ENCODE measurements at places on chromosomes 3 and 15.

GRCh38 chr3:157467200-157467599 lies 30.6 kb downstream of the PTX3 start:
- no peak for DNase-seq

GRCh38 chr15:99414755-99415731 lies 150.7 kb upstream of the MEF2A start:
- no peak for DNase-seq

- DNase-seq, result no peak
Measured at GRCh38 chr3:98564282-98565005, 29.0 kb downstream of the CPOX start.

DNA sequence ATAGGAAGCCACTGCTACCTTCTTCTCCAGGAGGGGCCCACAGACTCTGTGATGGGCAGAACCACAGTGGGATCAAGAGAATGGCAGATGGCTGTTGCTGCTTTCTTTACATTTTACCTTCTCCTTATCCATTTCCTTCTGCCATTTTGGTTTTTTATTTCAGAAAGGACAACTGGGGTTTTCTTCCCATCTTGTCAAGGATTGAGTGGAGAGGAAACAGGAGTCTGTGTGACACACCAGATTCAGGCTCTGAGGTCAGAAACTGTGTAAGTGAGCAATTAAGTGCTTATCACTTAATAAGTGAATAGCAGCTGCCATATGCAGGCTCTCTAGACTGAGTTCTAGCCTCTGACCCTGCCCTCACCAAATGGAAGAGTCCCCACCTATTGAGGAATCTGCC lies 47.3 kb downstream of the ITGB5 start:
- DNase-seq, result no peak

- DNase-seq, result no peak
Measured at GRCh38 chr3:172106989-172107388, 67.6 kb downstream of the FNDC3B start.

GRCh38 chr3:133828576-133829309 lies 23.1 kb downstream of the SRPRB start:
- DNase-seq, result no peak

DNA sequence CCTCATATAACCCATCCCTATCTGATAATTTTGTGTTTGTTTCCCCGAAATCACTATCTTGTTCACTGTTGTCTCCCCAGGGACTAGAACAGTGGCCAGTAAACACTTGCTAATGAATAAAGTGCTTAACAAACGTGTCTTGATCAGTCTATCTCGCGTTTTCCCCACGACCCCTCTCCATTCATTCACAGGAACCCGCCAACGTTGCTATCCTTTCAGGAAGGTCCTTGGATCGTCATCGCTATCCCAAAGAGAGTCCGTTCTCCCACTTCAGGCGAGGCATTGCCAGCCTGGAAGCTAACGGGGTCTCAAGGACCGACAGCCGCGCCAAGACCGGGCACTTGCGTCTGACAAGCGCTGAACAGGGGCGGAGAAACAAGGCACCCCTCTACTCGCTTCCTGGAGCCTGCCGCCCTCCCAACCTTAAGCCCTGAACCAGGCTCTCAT lies 344 bp downstream of the LINS1 start:
- DNase-seq, result no peak

GRCh38 chr3:58325525-58325992 lies 7.1 kb upstream of the PXK start:
- no peak for DNase-seq

- DNase-seq, result no peak
Measured at GRCh38 chr15:34206011-34206410, 3.9 kb downstream of the KATNBL1 start.

DNA sequence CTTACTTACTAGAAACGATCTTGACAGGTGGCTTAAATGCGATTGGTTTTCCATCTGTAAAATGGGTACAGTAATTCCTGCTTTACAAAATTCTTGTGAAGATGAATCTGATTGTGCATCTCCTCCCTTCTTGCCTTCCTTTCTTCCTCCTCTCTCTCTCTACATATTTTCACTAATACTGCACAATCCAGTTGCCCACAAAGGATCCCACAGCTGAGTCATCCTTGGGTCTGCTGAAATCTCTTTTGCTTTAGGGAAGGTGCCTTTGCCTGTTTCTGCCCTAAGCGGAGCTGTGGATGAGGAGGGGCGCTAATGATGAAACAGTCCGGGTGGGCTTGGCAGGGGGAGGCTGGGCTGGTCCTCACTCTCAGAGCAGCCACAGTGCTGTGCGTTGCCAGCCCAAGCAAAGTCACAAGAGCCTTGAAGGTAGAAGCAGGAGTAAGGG lies 46.1 kb downstream of the AMOTL2 start:
- DNase-seq, result peak; percentile 86

DNA sequence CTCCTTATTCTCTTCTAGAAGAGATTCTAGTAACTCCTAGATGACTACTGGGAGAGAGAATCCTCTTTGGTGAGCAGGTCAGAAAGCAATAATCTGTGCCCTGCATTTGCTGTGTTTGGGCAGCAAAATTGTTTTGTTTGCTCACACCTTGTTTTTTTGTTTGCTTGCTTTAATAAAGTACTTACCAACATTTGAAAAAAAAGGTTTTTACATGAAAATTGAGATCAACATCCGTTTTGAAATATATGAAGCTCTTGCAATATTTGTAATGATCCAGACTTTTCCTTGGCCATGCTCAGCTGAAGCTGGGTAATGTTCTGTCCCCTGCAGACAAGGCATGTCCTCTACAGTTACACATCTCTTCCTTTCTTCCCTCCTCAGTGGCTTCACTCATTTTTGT lies 62.2 kb downstream of the DIPK2A start:
- DNase-seq, result no peak

- DNase-seq, result peak; percentile 28
Measured at GRCh38 chr3:186283651-186284348, 78.2 kb downstream of the DGKG start.

GRCh38 chr3:4398941-4399245 lies 68.2 kb downstream of the SUMF1 start:
- no peak for DNase-seq

GRCh38 chr3:146974001-146974400 lies 368.9 kb upstream of the PLSCR5 start:
- DNase-seq, result no peak

- no peak for DNase-seq
Measured at GRCh38 chr3:128929364-128929763, 49.9 kb downstream of the ACAD9 start.

DNA sequence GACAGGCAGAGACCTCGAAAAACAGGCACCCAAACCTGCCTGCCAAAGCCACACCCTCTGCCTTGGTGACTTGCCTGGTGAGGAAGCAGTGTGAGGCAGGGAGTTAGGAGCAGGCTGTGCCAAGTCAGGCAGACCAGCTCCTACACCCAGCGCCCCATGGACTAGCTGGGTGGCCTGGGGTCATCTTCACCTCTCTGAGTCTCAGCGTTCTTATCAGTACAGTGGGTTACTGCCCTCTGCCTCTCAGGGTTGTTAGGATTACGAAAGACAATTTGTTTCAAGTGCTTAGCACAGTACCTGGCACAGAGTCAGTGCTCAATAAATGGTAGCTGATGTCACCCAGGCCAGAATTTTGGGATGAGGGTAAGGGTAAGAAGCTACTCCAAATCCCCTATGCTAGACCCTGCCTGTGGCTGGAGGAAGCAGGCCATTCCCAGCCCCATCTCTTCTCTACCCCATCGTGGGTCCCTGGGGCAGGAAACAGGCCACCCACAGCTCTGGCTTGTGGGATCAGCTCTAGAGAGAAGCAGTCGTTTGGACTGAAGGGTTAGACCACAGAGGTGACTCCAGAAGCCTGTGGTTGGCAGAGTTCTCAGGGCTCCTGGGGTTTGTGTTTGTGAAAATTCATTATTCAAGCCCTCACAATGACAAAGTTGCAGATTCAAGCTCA lies 10.1 kb downstream of the SLC51B start:
- no peak for DNase-seq

DNA sequence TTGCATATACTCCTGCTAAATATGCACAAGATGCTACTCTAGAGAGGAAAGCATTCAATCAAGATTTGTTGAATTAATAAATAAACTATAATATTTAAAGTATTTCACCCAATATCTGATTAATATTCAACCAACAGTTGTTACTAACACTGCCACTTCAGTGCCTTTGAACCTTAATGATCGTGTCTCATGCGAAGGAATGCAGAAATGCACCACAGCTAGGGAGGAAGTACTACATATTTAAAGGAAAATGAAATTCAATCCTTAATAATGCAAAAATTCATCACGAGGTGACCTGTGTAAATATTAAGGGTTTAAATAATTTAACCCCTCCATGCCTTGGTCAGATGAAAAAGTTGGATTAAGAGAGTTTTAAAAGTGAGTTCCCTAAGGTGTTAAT lies 114.2 kb upstream of the DAZL start:
- no peak for DNase-seq

GRCh38 chr3:72957297-72957696 lies 39.3 kb upstream of the PPP4R2 start:
- DNase-seq, result no peak

- DNase-seq, result no peak
Measured at GRCh38 chr15:73323374-73323955, 45.3 kb downstream of the HCN4 start.

DNA sequence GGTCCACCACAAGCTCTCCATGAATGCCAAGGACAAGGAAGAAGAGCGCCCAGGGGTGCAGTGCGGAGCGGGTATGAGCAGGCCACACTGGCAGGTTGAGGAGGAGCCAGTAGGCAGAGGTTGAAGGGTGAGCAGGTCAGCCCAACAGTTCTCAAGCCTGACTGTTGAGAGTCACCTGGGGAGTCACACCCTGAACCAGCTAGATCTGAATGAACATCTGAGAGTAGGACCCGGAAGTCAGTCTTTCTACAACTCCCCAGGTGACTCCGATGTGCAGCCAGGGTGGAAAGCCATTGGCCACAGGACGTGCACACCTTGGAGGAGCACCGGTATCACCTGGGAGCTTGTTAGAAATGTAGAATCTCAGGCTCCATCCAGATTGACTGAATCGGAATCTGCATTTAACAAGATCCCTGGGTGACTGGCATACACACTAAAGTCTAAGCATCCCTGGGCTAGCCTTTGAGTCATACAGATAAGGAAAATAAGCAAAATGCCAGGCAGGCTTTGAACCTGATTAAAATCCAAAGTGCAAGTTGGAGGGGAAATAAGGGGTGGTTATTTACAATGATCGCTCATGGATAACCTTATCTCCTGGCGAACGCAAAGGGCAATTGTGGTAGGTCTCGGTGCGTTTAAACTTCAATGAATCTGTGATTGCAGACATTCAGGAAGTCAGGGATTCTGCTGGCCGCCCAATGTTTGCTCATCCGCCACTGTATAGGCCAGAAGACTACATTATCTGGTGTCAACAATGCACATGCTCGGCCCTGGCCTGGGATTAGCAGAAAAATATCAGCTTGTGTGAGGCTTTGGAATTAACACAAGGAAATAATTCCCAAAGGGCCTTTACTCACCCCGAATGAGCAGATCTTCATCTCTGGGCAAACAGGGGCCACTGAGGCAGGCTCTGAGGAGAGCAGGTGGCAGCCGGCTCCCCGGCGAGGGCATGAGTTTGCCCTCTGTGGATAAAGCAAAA lies 11.7 kb upstream of the LYZL4 start:
- no peak for DNase-seq

DNA sequence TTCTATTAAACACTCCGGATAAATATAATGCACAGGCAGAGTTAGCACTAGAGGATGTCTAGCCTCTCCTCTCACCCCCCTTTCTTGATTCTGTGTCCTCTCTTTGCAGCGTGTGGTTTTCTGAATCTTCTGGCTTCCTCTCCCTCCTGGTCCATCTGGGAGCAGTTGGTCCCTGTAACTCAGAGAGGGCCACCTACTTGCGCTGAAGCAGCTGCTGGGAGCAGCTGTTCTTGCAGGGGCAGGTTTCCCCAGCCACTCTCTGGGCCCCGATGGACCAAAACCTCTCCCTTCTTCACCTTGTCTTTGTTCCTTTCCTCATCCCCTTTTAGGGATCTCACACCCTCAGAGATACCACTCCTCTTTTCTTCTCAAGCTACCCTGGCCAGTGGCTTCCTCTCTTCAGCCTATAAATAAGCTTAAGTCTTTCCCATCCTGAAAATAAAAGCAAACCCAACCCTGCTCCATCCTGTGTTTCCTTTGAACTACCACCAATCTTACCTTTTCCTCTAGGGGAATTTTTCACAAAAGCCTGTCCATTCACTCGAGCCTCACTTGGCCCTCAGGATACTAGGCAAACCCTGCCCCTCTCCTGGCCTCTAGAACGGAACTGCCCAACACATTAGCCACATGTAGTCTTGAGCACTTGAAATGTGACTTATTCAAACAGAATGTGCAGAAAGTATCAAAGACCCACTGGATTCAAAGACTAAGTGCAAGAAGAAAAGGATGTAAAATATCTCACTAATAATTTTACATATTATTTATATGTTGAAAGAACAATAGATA lies 59.7 kb downstream of the STARD5 start:
- no peak for DNase-seq

DNA sequence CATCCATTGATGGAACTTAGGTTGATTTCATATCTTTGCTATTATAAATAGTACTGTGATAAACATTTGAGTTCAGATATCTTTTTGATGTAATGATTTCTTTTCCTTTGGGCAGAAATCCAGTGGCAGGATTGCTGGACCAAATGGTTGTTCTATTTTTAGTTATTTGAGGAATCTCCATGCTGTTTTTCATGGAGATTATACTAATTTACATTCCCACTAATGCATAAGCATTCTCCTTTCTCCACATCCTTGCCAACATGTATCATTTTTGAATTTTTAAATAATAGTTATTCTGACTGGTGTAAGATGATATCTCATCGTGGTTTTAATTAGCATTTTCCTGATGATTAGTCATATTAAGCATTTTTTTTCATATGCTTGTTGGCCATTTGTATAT lies 144.0 kb upstream of the SUCLG2 start:
- no peak for DNase-seq

- no peak for DNase-seq
Measured at GRCh38 chr15:68034081-68034480, 20.0 kb upstream of the PIAS1 start.

DNA sequence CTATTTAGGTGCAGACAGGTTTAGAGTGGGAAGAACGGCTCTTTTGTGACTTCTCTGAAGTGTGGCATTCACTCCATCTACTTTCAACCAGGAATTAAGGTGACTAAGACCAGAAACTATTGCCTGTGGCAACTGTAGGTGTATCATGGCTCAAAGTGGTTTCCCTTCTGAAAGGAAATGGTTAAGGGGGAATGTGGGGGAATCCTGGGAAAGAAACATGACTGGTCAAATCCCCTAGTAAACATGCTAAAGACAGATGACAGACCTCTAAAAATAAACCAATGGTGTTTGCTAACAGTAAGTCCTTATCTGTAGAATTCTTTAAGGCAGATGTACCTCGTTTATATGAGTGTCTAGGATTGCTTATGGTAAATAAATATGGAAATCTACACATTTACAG lies 56.9 kb downstream of the MEGF11 start:
- DNase-seq, result no peak

DNA sequence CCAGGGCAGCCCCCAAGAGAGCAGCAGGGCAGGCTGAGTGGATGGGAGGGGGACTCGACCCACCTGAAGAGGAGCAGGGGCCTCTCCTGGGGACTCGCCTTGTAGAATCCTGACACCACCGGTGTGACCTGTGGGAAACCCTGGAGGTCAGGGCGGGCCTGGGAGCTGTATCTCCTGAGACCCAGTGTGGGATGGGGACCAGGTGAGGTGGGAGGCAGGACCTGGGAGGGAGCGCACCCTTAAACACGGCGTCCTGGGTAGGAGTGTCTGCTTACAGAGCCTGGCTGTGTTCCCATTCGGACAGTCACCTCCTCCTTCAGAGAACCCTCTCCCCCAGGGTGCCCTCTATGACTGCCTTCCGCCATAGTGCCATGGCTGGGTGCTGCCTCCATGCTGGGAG lies 27.1 kb downstream of the C15orf39 start:
- no peak for DNase-seq

- no peak for DNase-seq
Measured at GRCh38 chr3:85939074-85939482, 980.3 kb downstream of the CADM2 start.

GRCh38 chr3:46867550-46867898 lies 4.3 kb upstream of the MYL3 start:
- no peak for DNase-seq

All from AG09309 (cell line).